ENCODE measurements at places on chromosomes 1 and 21.

- DNase-seq, result no peak
Measured at GRCh38 chr1:113088972-113089371, 16.0 kb downstream of the LRIG2 start.

- DNase-seq, result no peak
Measured at GRCh38 chr1:22606161-22606560, 30.3 kb upstream of the C1QA start.

- DNase-seq, result no peak
Measured at GRCh38 chr1:42118125-42118524, 35.1 kb upstream of the GUCA2B start.

- no peak for DNase-seq
Measured at GRCh38 chr21:37984416-37984815, 68.2 kb upstream of the KCNJ6 start.

- DNase-seq, result no peak
Measured at GRCh38 chr1:46064708-46065107, 67.7 kb downstream of the PIK3R3 start.

DNA sequence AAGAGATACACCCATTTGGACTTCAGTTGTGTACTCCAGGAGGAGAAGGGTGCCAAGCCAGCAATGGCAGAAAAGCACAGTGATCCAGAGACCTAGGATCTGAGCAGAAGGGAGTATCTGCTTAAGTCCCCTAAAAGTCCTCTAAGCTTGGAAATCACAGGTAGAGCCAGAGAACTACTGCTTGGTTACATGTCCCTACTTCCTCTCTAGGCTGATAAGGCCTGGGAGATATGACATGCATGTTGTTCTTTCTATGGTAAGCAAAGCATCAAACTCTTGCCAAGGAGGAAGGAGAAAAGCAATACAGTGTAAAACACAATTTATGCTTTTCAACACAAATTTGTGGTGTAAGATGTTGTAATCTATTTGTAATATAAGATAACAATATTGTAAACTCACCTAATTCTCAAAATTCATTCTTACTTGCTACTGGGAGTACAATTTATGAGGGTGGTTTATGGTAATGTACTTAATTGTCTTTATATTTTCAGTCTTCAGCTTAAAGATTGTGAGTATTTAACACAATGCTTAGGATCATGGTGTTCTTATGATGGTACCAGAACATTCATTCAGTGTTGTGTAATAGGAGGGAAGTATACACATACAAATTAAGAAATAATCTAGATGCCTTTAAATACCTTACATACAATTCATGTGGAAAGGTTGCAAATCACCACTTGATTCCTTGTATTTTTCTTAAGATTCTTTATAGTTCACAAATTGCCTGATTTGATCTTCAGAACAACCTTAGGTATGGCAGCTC is 49.1 kb upstream of the GNG12 start:
- DNase-seq, result no peak

DNA sequence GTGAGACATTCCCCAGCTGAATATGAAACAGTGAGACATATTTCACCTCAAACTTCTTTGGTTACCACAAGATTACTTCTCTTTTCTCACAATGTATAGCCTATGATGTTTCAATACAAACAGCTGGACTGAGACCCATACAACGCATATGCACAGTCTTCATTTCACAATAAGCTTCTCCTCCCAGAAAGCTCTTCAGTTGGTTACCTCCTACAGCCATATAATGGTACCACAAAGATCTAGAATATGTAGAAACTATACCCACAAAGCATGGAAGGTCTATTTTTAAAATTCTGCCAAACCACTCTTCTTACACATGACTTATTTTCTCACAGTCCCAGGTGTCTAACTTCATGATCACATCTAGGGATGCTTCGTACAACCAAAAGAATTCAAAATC is 70.8 kb downstream of the JAK1 start:
- no peak for DNase-seq

GRCh38 chr21:25776440-25776839 is 41.7 kb downstream of the GABPA start:
- no peak for DNase-seq

- DNase-seq, result no peak
Measured at GRCh38 chr1:16442941-16443340, 2.4 kb downstream of the NECAP2 start.

- peak; percentile 2 for DNase-seq
Measured at GRCh38 chr1:212062832-212063438, 27.4 kb downstream of the DTL start.

DNA sequence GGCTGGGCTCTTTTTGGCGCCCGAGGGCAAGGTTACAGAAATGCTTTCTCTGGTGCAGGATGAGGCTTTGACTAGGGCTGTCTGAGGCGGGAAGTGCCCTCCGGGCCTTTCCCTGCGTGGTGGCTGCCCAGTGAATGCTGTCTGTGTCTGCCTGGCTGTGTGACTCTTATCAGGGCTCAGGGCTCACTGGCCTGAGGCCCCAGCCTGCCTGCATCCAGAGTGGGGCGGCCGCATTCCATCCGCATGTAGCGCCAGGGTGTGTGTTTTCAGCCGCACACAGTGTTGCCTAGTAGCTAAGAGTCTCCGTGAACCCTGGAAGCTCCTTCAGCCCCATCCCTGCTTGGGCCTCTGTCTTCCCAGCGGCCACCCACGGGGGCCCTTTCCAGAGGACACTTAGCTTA is 59.1 kb downstream of the FAAP20 start:
- DNase-seq, result peak; percentile 69

GRCh38 chr1:94285031-94285654 is 47.8 kb upstream of the ARHGAP29 start:
- DNase-seq, result no peak

DNA sequence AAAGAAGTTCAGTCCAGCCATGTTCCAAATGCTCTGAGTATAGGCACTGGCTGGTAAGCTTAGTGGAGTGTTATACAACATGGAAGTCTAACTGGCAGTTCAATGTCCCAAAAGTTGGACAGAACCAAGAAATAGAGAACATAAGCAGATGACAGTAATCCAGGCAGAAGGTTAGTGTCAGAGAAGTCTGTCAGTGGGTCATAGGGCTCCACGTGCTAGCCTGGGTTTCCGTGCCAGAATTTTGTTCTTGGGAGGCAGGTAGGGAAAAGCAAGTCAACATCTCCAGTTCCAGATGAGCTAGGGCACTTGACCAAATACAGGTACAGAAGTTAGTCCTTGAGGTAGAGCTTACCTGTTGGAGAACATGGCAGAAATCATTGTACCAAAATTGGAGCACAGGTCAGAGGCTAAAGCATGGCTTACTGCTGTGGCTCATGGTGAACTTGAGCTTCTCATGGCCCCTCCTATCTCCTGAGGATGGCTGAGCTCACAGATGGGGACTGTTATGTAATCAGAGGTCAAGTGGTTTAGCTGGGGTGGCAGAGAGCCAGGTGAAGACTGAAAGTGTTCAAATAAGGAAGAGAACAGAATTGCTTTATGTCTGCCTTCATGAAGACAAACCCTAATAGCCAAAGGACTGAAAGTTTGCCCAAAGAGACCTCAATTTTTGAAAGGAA is 170.8 kb downstream of the NFIA start:
- DNase-seq, result no peak

- DNase-seq, result no peak
Measured at GRCh38 chr1:202291961-202292712, 49.6 kb downstream of the UBE2T start.

- DNase-seq, result no peak
Measured at GRCh38 chr1:51331206-51332100, 1.1 kb upstream of the TTC39A start.

GRCh38 chr1:217369271-217369981 is 261.5 kb downstream of the GPATCH2 start:
- DNase-seq, result no peak

GRCh38 chr1:100631015-100631551 is 88.5 kb upstream of the VCAM1 start:
- DNase-seq, result no peak

DNA sequence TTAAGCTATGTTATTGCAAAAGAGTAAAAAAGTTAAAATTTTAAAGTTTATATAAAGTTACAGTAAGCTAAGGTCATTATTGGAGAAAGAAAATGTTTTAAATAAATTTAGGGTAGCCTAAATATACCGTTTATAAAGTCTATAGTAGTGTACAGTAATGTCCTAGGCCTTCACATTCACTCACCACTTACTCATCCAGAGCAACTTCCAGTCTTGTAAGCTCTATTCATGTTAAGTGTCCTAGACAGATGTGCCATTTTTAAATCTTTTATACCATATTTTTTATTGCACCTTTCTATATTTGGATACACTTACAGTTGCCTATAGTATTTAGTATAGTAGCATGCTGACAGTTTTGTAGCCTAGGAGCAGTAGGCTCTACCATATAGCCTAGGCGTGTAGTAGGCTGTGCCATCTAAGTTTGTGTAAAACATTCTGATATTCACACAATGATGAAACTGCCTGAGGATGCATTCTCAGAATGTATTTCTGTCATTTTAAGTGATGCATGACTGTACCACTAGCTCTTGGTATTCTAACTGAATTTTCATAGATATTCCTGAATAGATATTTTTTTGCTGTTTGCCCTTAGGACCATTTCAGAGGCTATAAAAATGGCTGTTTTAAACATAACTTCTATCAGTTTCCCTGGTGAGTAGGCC is 26.8 kb downstream of the PPP2R5A start:
- no peak for DNase-seq

DNA sequence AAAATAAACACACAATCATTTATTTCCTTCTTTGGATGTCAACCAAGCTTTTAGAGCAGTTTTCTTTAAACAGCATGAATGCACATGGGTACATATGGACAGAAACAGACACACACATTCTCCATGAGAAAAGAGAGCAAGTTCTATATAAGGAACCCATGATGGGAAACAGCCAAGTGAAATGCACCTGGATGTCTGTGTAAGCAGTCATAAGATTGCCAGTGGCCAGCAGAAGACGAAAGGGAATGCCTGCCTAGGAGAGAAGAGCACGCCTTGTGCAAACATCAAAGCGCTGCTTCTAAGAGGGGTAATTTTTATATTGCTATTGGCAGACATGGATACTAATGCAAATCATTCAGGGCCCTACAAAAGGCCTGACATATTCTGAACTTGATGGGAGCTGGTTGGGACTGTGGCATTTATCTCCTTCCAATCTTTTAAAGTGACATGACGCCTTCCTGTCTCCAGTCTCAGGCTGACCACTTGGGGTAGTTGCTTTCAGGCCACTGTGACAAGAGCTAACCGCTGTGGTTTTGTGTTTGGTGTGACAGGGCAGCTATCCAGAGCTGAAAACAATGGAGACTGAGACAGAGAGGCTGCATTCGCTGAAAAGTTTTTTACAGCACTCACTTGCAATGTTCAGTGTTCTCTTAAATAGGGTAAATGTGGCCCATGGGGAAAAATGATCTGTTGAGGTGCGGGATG is 75.0 kb upstream of the DPT start:
- DNase-seq, result no peak

GRCh38 chr1:201282931-201283829 is at the start of gene PKP1:
TSS of gene PKP1 (plus strand) at chr1:201283506. CDS start at chr1:201283703, 197 bp downstream.
- DNase-seq, result peak; percentile 77

DNA sequence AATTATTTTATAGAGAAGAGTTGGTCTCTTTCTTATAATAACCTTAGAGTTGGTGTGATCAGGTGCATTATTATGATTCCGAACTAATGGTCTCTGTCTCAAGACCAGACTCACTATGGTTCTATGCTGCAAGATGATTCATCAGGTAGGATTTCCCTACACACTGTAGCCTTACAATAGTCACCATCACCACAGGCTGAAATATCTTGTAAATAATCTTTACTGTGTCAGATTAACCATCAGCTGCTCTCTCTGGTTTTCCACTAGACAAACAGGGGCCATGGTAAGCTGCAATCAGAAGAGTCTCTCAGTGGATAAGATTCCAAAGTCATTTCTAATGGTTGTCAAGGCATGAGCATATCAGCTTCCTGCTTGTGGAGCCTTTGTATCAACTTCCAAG is 4.4 kb upstream of the GBP4 start:
- no peak for DNase-seq

DNA sequence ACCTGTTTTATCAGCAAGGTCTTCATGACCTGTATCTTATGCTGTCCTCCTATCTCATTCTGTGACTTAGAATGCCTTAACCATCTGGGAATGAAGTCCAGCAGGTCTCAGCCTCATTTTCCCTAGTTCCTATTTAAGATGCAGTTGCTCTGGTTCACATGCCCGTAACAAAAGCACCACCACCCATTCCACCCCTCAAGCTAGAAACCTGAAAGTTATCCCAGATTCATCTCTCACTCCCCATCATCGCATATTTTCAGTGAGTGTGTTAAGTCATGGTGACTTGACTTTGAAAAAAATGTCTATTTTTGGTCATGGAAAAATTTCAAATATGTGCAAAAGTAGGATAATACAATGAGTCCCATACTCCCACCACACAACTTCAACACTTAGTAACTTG is 11.7 kb downstream of the HMGN2 start:
- no peak for DNase-seq

DNA sequence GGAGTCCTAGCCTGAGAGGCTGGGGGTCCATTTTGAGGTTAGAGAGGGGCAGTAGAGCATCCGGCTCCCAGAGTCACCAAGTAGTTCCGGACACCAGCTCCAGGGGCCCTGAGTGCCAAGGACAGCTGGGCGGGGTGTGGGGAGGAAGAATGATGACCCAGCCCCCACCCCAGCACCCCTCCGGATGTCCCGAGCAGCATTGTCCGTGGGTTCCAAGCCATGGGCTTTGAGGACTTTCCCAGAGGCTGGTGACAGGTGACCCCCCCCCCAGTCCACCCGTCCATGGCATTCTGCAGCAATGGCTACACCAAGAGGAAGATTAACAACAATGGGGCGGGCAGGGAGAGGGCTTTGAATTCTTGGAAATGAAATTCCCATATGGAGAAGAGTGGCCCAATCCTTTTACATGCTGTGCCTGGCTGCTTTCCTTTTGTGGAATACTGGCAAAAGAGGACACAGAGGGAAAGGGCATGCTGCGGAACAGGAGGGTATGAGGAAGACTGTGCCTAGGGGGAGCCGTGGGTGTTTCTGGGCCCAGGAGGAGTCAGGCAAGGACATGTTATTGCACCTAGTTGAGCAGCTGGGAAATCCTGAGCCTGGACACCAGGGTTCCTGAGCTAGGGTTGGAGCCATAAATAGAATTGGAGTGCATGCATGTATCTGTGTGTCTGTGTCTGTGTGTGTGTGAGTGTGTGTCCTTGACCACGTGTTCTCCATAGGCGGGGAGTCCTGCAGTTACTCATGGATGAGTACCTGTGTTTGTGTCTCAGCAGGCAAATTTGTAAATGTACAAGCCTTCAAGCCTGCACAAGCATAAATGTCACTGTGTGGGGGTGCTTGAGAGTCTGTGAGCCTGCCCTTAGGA is 956 bp downstream of the ATP1A2 start:
- DNase-seq, result no peak

DNA sequence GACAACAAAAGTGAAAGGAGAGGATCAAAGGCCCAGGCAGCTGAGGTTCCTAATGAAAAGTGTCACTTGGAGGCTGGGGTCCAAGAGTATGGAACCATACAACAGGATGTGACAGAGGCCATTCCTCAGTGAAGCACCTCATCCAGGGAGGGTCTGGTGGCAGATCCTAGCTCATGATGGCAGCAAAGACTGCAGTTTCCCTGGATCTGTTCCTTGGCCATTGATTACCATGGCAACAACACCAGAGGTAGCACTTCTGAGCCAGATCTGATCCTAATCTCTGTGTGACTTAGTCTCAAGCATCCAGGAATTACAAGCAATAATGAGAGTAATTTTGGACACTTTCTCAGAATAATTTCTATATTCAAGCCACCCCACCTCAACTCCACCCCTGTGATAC is 12.9 kb downstream of the FAM177B start:
- DNase-seq, result no peak
